ENCODE measurements at places on chromosomes 3 and 15.

DNA sequence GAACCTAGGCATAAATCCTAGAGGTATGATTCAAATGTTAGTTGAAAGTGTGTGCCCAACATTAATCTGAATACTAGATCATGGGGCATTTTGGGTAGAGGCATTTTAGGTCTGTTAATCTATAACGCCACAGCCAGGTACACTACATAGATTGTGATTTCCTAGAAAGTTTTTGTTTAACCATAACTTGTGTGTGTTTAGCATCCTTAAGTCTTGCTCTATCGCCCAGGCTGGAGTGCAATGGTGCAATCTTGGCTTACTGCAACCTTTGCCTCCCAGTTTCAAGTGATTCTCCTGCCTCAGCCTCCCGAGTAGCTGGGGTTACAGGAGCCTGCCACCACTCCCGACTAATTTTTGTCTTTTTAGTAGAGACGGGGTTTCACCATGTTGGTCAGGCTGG is 59.1 kb downstream of the TRIM71 start:
- DNase-seq: no peak

GRCh38 chr3:154285221-154285620 is 39.1 kb downstream of the DHX36 start:
- DNase-seq: no peak

DNA sequence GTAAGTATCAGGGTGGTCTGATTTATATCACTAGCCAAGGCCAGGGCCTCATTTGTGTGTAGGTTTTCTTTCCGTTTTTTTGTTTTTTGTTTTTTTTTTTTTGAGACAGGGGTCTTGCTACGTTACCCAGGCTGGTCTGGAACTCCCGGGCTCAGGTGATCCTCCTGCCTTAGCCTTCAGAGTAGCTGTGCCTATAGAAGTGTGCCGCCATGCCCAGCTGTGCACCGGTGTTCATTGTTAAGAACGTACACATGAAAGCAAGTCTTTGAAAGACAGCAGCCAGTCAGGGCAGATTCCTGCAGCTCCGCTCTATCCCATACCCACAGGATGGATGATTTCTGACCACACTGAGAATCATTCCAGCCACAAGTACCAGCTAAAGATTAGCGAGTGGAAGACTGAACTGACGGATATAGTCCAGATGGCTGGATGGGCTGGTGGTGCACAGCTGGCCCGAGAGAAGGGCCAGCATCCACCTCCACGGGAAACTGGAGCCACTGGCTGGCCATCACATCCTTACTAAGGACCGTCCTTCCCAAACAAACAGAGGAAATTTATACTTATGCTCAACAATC is 95.4 kb downstream of the PCSK6 start:
- DNase-seq: no peak

GRCh38 chr3:8777978-8778267 is 8.5 kb upstream of the OXTR start:
- no peak for DNase-seq

- DNase-seq: no peak
Measured at GRCh38 chr15:46961795-46962194, 755.5 kb upstream of the SEMA6D start.

- DNase-seq: no peak
Measured at GRCh38 chr3:50275996-50276761, 2.7 kb upstream of the LSMEM2 start.

DNA sequence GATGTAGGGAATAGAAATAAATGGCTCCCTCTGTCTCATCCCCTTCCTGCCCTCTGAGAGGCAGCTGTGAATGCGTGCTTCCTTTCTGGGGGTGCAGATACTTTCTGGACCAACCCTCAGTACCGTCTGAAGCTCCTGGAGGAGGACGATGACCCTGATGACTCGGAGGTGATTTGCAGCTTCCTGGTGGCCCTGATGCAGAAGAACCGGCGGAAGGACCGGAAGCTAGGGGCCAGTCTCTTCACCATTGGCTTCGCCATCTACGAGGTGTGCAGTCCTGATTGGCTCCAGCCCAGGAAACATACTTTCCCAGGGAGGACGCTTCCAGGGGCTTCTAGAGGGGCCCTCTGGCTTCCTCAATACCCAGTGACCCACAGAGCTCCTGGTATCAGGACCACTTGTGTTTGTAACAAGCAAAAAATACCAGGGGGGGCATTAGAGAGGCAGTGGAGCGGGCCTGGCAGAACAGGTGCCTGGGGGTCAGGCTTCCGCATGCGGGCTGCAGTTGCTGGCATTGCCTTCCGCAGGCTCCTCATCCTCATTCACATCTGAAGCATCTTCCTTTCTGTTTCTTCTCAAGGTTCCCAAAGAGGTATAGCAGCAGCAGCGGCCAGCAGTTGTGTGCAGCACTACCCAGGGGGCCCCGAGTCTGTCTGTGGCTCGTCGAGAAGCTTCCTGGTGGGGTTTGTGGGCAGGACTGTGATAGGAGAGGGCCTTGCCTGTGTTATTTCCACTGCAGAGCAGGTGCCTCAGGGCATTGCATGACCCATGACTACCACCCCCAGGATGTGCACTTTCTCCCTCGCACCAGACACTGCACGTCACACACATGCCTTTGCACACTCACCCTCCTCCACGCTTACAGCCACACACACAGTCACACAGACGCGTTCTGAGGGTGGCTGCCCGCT is 42.5 kb downstream of the CAPN3 start:
- DNase-seq: no peak

DNA sequence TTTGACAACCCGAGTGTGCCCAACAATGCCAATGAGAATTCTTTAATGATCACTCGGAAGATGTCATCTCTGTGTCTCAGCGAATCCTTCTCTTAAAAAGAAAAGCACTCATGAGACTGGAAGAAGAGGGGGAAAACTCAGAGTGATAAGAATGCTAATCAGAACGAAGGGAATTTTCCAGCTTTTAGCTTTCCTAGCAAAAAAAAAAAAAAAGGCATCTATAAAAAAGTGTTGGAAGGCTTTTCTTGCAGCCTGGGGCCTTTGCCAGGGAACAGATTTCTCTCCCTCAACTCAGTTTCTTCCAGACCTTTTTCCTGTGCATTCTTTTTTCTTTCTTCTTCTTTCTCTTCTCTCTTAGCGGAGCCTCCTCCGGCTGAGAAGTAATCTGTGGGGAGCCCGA is 80.5 kb upstream of the NEO1 start:
- DNase-seq: no peak

DNA sequence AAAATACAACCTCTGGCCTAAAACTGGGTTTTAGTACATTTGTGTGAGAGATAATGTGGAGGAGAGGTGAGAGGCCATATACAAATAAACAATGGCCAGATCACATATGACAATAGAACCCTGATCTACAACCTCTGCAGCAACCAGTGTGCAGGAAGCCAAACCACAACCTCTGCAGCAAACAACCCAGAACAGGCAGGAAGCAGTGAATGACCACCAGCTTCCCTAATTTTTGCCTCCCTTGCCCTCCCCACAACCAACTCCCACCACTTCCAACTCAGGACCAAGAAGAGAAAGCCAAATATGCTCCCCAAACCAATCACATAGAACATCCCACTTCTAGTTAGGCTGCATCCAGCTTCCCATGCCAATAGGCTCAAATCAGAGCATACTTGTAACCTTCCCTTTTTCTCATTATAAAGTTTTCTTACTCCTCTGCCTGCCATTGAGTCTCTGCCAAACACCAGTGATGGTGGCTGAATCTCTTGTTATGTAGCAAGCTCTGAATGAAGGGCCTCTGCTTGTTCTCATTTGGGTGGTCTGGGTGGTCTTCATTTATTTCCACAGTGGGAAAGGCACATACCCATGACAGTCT is 102.6 kb upstream of the GAP43 start:
- DNase-seq: no peak

- DNase-seq: no peak
Measured at GRCh38 chr15:73889762-73890124, 16.4 kb downstream of the TBC1D21 start.

DNA sequence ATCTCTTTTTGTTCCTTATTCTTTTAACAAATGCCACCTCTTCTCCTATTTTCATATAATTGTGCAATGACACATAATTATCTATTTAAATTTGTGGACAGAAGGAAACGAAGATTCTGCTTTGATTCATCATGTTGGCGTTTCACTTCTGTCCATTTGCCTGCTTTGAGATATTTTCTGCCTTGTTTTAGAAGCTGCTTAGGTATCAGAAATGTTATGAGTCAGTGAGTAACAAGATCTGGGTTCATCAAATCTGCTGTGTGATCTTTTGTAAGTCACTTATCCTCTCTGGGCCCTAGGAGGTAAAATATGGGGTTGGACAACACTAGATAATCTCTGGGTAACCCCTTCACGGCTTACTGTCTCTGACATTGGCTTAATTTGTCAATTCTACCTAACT is 7.3 kb upstream of the MINDY4B start:
- no peak for DNase-seq

All from NCI-H1694 treated with DMSO at 0.1 percent for 48 hours (cell line).